ENCODE measurements at places on chromosomes 6 and 20.

GRCh38 chr6:93786474-93787330 lies 367.3 kb upstream of the EPHA7 start:
- no peaks in the 10 kb centered on the region for H3K27me3 ChIP-seq
- DNase-seq, result no peak

DNA sequence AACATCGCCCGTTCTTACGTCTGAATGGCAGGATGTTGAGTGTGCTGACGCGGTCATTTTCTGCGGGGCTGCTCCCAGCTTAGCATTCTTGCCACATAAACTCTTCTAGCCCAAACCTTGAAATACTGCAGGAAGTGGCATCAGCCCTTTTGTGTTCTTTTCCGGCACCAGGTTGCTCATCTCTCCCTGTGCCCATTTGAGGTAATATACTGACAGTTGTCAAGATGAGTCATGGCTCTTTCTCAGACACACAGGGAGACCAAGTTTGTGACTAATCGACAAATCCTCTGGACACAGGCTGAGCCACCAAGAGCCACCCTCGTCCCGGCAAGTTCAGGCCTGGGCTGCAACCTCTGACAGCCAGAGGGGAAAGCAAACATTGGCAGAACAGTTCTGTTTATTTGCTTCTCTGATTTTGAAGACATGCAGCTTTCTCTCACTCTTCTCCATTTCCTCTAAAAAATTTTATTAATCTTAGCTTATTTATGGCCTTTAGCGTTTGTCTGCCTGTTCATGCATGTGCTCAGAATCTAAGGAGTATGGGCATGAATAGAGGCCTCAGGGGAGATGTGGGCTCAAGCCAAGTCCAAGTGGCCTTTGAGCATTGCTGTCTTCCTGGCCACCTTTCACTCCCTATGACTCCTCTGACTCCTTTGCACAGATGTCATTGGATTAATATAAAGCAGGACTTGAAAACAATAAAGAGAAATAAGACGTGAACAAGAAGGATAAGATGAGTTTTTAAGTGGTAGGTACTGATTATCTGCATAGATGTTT lies 328.2 kb upstream of the JAG1 start:
- H3K27ac ChIP-seq, result peak overlapping the region; percentile 13
- H3K4me1 ChIP-seq, result peaks cover 24% of the 10 kb centered on the region
- H3K4me3 ChIP-seq, result no peak overlapping the region
- H3K27me3 ChIP-seq, result no peaks in the 10 kb centered on the region
- peaks cover 12% of the 10 kb centered on the region for H3K36me3 ChIP-seq
- no peak for DNase-seq

- H3K36me3 ChIP-seq, result no peaks in the 10 kb centered on the region
- no peak for DNase-seq
- no peaks in the 10 kb centered on the region for H3K4me1 ChIP-seq
- peaks cover 19% of the 10 kb centered on the region for H3K27me3 ChIP-seq
Observed at GRCh38 chr6:1271071-1271763, 40.7 kb upstream of the FOXQ1 start.

DNA sequence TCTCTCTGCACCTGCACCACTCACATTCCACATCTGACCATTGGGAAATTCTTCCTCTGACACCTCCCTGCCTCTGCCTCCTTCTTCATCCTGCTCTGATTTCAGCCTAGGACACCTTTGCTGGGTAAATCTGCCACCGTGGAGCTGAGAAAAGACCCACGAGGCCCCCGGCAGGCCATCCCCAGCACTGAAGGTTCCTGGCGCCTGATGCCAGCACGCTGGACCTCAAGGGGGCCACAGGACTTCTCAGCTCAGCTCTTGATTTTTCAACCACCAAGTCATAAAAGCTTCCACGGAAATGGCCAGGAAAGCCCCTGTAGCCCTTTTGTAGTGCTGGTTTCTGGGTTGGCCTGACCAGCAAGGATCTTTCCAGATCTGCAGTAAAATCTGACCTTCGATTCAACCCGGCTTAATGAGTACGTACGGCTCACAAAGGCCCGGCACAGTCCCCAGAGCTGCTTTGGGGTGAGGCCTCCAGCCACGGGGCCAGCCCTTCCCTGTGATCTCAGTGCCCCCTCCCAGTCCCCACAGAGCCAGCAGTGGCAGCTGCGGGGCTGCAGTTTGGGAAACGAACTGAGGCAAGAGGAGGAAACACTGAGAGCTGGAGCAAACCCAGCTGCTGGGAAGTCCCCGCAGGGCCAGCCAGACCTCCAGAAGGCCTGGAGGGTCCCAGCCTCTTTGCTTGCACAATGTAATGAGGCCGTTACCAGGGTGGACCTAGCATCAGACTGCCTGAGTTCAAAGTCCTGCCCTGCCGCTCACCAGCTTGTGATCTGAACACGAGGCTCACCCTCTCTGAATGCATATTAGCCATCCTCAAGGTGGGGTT lies 157.5 kb downstream of the BMP7 start:
- H3K27me3 ChIP-seq, result peaks cover 21% of the 10 kb centered on the region
- no peak overlapping the region for H3K4me3 ChIP-seq
- no peak for DNase-seq
- H3K4me1 ChIP-seq, result peaks cover 71% of the 10 kb centered on the region
- no peaks in the 10 kb centered on the region for H3K36me3 ChIP-seq

DNA sequence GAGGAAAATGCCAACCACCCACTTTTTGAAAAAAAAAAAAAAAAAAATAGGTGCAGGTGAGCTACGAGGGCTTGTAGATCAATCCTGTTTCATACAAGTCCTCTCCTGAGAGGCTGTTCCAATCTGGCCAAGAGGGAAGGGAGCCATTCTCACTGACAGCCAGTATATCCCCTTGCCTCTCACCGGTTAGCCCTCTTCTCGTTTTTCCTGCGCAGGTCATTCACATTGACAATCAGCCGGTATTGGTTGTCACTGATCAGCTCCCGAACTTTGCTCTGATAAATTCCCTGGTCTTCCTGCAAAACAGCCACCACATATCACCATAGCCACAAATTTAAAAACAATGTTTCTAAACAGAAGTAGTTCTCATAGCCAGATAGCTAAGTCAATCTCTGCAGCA lies 1.4 kb downstream of the MCM3 start:
- no peak for DNase-seq
- H3K27ac ChIP-seq, result peak overlapping the region; percentile 7
- no peak overlapping the region for H3K4me3 ChIP-seq
- peaks cover 39% of the 10 kb centered on the region for H3K4me1 ChIP-seq

GRCh38 chr20:4681401-4681800 lies 40.3 kb upstream of the PRND start:
- H3K4me3 ChIP-seq, result no peak overlapping the region
- H3K27me3 ChIP-seq, result peaks cover 37% of the 10 kb centered on the region
- H3K4me1 ChIP-seq, result peaks cover 17% of the 10 kb centered on the region
- H3K36me3 ChIP-seq, result no peaks in the 10 kb centered on the region

DNA sequence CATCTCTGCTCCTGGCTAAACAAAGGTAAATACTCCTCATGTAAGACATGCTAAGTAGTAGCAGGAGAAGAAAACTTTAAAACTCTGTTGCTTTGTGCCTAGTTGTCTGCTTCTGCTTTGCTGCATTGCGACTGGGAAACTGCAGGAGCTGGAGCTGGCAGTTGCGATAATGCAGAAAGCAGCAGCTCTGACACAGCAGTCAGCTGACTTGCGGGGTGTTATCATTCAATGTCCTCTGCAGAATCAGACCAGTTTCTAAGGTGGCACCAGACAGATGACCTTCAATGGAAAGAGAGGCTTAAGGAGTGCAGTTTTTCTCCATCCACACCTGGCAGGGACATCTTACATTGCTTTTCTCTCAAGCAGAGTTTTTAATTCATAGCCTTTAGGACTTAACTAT lies 69.9 kb upstream of the SOX4 start:
- no peak for DNase-seq

DNA sequence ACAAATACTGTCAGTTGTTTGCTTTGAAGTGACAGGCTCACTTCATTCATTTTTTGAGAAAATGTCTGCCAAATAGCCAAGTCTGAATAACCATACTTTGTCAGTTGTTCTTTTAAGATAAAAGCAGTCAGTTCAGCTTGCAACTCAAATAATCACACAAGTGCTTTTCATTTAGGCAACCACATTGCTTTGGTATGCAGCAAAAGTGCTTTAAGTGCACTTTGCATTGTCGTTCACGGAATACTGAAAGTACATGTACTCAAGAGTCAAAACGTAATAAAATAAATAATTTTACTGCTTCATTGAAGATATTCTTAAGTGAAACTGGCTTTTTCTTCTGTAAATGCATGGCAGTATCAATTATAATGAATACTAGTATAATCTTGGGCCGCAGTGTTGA lies 107.2 kb downstream of the MMS22L start:
- H3K4me3 ChIP-seq, result no peak overlapping the region
- no peak overlapping the region for H3K27ac ChIP-seq

DNA sequence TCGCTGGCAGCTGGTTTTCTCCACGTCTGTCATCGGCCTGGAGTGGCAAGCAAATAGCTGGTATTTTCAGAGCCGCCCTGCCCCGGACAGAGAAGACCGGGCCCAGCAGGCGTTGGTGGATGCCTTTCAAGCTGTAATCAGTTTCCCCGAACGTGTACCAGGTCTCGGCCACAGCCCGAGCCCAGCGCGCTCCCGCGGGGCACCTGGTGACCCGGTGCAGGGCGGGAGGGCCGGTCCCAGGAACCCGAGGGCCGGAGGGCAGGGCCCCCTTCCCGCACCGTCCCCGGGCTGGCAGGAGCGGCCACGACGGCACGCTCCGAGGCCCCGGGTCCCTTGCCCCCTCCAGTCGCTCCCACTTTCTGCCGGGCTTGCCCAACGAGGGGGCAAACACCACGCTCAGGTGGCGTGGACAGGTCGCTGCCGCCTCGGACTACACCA lies 348 bp upstream of the PYGB start:
- peaks cover 20% of the 10 kb centered on the region for H3K27me3 ChIP-seq
- peaks cover 62% of the 10 kb centered on the region for H3K4me1 ChIP-seq
- peak overlapping the region; percentile 90 for H3K4me3 ChIP-seq
- DNase-seq, result peak; percentile 47
- no peak overlapping the region for H3K27ac ChIP-seq

GRCh38 chr20:3325864-3326263 lies 81.6 kb downstream of the DNAAF9 start:
- H3K27me3 ChIP-seq, result no peaks in the 10 kb centered on the region
- H3K36me3 ChIP-seq, result peaks cover 1% of the 10 kb centered on the region
- no peak overlapping the region for H3K27ac ChIP-seq
- H3K4me1 ChIP-seq, result no peaks in the 10 kb centered on the region
- H3K4me3 ChIP-seq, result no peak overlapping the region

GRCh38 chr20:47991875-47992488 lies 206.7 kb upstream of the SULF2 start:
- H3K36me3 ChIP-seq, result peaks cover 10% of the 10 kb centered on the region
- H3K4me3 ChIP-seq, result peak overlapping the region; percentile 63
- H3K27ac ChIP-seq, result peak overlapping the region; percentile 44

DNA sequence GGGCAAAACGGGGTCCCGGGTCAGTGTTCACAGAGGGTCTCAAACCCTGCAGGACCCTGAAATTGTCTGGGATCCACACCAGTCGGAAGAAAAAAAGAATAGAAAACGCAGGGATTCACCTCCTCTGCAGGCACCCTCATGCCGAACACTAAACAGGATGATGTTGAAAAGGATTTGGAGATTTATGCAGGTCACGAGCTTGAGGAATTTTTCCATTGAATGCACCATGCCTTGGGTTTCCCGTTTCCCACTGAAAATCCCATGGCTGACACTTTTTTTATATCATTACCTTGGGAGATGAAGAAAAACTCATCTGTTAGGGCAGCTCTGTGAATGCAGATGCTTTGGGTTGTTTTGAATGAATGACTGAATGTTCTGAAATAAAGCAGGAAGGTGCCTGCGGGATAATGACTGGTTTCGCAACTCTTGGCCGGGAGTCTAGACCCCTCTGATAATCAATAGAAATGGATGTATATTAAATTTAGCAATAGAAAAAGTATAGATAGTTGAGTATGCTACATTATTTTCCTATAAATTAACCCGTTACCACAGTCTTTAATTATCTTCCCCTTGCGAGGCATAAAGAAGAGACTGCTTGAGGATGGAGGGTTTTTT lies 147.5 kb upstream of the AFDN start:
- no peak for DNase-seq
- peaks cover 49% of the 10 kb centered on the region for H3K27me3 ChIP-seq
- no peak overlapping the region for H3K27ac ChIP-seq

- H3K27ac ChIP-seq, result no peak overlapping the region
- DNase-seq, result no peak
- H3K27me3 ChIP-seq, result peaks cover 3% of the 10 kb centered on the region
- no peaks in the 10 kb centered on the region for H3K36me3 ChIP-seq
- peaks cover 42% of the 10 kb centered on the region for H3K4me1 ChIP-seq
Observed at GRCh38 chr6:37988127-37988526, 168.6 kb downstream of the ZFAND3 start.

DNA sequence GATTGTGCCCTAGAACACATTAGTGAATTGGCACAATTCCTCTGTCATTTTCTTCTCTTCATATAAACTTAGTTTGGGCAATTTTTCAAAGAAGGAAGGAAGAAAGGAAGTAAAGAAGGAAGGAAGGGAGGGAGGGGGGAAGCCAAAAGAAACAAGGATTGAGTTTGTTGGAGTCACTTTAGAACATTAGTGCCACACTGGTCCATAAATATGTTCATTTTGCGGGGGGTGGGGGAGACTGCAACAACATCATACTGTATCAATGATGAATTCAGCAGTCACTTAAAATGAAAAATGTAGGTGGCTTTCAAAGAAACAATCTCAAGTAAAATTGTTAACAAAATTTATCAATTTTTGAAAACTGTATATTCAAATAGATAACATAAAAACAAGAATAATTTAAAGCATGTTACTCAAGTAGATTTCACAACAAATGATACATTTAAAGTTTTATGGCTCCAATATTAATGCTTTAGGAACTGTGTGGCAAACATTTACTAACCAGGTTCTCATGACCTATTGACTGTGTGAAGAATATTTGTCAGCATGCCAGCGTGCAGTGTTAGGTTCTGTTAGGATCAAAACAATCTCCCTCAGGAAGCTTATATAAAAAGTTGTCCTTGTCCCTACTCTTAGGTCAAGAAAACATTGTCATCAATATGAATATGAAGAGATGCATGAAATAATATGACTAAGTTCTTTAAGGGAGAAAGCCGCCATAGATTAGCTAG lies 208.1 kb upstream of the AGPAT4 start:
- no peak for DNase-seq
- peaks cover under 1% of the 10 kb centered on the region for H3K4me1 ChIP-seq
- no peak overlapping the region for H3K4me3 ChIP-seq
- H3K27ac ChIP-seq, result no peak overlapping the region
- no peaks in the 10 kb centered on the region for H3K27me3 ChIP-seq
- no peaks in the 10 kb centered on the region for H3K36me3 ChIP-seq

- DNase-seq, result no peak
- H3K4me1 ChIP-seq, result no peaks in the 10 kb centered on the region
- no peak overlapping the region for H3K4me3 ChIP-seq
- H3K36me3 ChIP-seq, result peaks cover 70% of the 10 kb centered on the region
Observed at GRCh38 chr6:143498428-143498827, 13.1 kb downstream of the FUCA2 start.

- no peaks in the 10 kb centered on the region for H3K36me3 ChIP-seq
- H3K27ac ChIP-seq, result no peak overlapping the region
- peaks cover 71% of the 10 kb centered on the region for H3K27me3 ChIP-seq
- peaks cover 19% of the 10 kb centered on the region for H3K4me1 ChIP-seq
- peak; percentile 3 for DNase-seq
Observed at GRCh38 chr6:136923116-136923953, 1.2 kb downstream of the SLC35D3 start.

GRCh38 chr6:16671302-16672289 lies 89.7 kb downstream of the ATXN1 start:
- H3K4me1 ChIP-seq, result peaks cover 24% of the 10 kb centered on the region
- no peaks in the 10 kb centered on the region for H3K36me3 ChIP-seq
- no peak overlapping the region for H3K4me3 ChIP-seq
- no peak overlapping the region for H3K27ac ChIP-seq

Data from nephron progenitor cell (in vitro differentiated cells).